ENCODE measurements at places on chromosomes 11 and 22.

DNA sequence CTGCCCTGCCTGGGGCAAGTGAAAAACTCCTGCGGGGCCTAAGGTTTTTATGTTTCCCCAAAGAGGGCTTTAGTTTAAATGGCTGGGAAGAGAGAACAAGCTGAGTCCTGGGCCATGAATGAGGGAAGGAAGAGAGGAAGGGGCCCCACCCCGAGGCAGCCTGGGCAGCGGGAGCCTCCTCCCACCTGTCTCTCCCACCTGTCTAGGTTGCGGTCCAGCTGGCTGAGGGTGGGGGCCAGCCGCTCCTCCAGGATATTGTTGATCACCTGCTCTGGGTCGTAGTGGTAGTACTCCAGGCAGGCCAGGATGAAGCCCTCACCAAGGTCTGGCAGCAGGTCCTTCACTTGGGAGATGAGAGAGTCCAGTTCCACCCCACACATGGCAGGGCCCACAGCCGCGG lies 34.6 kb downstream of the UQCR10 start:
- DNase-seq: no peak

GRCh38 chr11:2802389-2803185 lies 83.0 kb downstream of the CDKN1C start:
- DNase-seq: no peak

DNA sequence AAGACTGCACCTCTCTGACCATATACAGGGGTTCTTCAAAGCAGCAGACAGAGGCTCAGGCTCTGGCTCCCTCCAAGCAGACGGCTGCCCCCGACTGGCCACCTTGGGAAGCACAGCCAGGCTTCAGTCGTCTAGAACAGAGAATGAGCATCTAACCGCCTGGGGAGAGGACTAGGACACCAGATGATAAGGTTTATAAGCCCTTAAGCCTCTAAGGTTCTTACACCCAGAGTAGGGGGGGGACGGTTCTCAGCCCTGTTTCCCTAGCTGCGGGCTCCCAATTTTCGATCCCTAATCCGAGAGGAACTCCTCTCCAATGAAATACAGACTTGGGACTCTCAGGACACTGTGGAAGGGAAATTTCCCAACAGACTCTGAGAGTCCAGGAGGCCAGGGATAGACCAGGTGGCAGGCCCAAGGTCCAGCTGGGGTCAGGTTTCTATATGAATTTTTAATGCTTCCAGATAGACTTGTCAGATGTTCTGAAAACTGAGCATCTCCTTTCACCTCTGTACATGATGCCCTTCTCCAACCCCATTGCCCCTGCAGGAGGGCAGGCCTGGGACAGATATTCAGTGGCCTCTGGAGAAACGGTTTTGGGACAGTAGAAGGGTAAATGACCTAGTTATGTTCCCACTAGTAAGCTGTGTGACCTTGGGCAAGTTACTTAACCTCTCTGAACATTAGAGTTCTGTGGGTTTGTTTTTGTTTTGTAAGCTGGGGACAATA lies 20.2 kb downstream of the RTN4RL2 start:
- DNase-seq: peak; percentile 81

- no peak for DNase-seq
Measured at GRCh38 chr22:26927821-26928220, 270.4 kb downstream of the MIAT start.

DNA sequence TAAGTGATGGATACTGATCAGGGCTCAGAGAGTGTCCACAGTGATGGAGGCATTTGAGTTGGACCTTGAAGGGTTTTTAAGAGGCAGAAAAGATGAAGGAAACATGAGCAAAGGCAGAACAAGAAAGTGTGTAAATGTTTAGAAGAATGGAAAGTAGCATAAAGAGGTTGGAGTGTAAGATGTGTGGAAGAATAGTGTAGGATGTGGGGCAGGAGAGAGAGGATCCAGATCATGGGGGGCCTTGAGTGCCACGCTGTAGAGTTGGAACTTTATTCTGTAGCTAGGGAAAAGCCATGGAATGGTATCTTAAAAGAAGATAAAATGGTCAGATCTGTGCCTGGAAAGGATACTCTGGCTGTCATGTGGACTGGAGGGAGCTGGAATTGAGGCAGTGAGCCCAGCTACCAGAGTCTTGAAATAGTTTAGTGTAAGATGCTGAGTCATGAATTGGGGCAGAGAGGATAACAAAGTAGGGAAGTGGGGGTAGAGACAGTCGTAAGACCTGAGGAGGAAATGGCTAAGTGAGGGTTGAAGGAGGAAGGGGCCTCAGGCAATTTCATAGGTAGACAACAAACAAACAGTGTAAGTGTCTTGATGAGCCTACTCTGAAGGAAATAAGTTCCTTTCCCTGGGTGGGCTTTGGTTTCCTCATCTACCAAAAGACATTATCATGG lies 6.7 kb downstream of the KCNE3 start:
- no peak for DNase-seq

Measured in hepatic stellate cell (primary cell).